ENCODE measurements at places on chromosomes 6 and 20. TPM values are rescaled to one million over a fixed set of nuclear protein-coding genes. Genes with fewer than 3 reads are reported as not detected.

GRCh38 chr6:14721103-14721758, 524.6 kb upstream of the JARID2 start:
- DNase-seq, result no peak

DNA sequence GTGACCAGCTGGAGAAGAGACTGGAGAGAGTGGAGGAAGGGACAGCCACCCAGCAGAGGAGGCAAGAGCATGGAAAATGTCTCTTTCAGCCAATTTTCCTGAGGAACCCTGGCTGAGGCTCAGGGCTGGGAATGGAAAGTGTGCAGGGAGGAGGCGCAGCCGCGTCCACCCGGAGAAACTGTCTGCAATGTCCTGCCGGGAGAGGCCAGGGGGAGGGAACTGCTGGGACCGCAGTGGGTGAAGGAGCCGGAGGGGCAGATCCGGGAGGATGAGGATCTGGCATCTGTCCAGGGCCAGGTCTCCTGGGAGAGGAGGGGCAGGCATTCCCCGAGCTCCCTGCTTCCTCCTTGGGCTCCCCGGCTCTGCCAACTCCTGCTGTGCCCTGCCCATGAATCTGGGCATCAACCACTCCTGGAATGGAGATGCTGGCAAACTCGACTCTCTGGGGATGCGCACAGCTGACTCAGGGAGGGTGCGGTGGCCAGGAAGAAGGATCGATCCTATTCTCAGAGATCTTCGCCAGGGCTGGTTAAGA, 17.4 kb upstream of the HM13 start:
- DNase-seq, result no peak

- DNase-seq, result no peak
Observed at GRCh38 chr20:3461211-3461771, 9.5 kb upstream of the ATRN start.

SLC22A2 gene
- not detected for polyA plus RNA-seq

AIF1 gene
- polyA plus RNA-seq, result 33.2 TPM

DNA sequence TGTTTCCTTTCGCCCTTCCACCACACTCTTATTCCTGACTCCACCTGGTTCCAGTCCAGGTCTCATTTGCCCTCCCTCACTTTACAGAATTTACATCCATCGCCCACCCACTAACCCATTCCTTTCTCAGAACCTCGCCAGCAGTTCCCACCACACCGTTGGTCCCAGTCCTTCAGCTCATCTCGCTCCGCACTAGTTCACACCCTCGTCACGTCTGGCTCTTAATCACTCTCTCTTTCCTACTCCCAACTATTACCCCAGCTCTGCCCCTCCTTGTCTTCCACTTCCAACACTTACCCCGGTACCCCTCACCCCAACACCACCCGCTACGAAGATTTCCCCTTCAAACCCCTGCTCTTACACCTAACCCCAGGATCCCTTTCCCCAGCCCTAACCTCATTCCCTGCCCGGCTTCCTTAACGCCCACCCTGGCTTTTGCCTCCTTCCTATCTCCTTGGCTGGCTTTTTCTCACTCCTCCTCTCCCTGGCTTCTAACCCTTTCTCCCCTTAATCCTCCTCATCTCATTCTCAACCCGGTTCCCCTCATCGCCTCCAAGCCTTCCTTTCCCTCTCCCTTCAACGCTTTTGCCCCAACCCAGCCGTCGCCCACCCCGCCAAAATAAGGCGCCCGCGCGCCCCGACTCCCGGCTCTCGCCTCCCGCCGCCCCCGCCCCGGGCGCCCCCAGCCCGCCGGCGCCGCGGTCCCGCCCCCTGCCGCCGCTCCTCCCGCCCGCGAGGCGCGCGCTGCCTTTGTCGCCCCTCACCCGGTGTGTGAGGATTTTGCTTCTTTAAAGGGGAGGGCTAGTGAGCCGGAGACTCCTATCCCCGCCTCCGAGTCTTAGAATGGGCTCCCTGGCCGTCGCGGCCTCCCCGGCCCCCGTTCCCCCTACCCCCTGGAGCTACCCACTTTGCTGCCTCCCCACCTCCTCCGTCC, 542 bp downstream of the USP49 start:
- DNase-seq, result no peak

GRCh38 chr6:138492871-138493270, 6.4 kb downstream of the NHSL1 start:
- DNase-seq, result no peak

Data from CD8-positive, alpha-beta memory T cell (primary cell).